ENCODE measurements at places on chromosomes 11 and 22. TPM values are rescaled to one million over a fixed set of nuclear protein-coding genes. Genes with fewer than 3 reads are reported as not detected.

DNA sequence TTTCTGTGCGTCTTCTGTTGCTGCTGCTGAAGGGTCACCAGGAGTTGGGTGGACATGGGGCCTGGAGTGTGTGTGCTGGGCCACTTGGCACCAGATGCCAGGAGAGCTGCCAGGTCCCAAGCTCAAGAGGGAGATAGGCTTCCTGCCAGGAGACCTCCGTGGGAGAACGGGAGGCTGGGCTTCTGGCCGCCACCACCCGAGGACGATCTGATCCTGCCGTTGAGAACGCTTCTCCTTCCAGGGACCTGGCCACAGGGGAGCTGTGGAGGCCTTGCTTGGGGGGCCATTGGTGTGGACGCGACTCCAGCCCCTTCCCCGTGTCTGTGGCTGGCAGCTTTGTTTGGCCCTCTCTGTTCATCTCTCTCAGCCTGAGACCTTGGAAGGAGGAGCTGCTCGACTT, 2.4 kb downstream of the BRSK2 start:
- no peaks in the 10 kb centered on the region for H3K36me3 ChIP-seq
- H3K27ac ChIP-seq, result no peak overlapping the region
- no peak overlapping the region for H3K4me3 ChIP-seq
- no peaks in the 10 kb centered on the region for H3K4me1 ChIP-seq
- no peak for DNase-seq
- H3K27me3 ChIP-seq, result no peaks in the 10 kb centered on the region

DNA sequence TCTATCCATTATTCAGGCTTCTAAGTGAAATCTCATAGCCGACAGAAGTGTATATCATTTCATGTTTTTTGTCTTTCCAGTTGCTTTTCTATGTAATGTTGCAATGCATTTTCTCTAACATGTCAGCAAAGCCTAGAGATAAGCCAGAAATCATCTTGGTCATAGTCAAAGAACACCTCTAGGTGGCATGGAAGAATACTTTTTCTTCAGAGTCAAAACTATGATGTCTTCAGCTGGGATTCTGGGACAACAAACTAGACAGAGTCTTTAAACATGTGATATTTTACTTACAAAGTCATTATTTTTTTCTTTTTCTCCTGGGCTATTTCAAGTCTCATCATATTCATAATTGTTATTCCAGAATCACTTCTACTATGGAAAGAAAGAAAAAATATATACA, 4.4 kb downstream of the GAS2 start:
- no peak overlapping the region for H3K27ac ChIP-seq
- H3K4me3 ChIP-seq, result no peak overlapping the region
- no peaks in the 10 kb centered on the region for H3K27me3 ChIP-seq

DNA sequence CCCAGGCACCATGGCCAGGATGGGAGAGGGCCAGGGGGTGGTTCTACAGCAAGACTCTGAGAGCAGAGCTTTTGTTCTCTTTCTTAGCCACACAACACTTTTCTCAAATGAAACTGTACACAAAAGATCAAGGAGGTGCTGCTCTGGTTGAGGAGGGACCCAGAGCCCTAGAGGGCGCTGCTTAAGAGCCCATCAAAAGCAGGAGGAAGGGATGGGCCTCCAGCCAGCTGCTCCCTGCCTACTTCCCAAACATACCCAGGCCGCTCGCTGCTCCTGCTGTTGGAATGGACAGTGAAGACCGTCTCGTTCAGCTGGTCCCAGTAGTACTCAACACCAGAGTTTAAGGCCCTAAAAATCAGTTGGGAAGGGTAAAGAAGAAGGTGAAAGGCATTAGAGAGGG, 18.4 kb upstream of the CHRM4 start:
- no peak for DNase-seq
- peaks cover 4% of the 10 kb centered on the region for H3K36me3 ChIP-seq
- no peaks in the 10 kb centered on the region for H3K27me3 ChIP-seq
- H3K4me1 ChIP-seq, result no peaks in the 10 kb centered on the region
- H3K4me3 ChIP-seq, result no peak overlapping the region

DNA sequence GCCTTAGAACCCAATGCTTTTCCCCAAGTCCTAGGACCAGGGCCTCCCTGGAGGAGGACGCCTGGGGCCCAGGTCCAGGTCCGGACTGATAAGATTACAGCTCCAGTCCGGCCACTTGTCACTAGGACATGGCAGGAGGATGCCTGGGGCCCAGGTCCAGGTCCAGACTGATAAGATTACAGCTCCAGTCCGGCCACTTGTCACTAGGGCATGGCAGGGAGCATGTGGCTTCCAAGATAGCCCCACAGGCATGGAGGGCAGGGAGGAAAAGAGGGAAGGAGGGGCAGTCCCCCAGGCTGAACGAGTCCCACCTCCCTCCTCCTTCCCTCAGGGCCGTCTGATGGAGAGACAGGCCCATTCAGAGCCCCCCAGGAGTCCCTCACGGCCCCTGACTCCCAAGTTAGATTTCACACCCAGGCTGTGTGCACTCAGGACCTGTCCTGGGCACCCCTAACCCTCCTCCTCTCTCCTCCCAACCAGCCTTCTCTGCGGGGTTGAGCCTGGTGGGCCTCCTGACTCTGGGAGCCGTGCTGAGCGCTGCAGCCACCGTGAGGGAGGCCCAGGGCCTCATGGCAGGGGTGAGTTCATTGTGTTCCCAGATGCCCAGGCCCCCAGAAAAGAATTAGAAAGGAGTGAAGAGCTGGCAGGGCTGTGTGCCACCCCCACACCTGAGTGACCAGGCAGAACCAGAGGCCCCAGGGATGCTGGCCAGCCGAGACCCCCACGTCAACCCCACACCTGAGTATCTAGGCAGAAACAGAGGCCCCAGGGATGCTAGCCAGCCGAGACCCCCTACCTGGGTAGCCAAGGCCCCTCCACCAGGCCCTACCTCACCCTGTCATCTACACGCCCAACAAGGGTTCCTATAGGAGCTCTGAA, 2.1 kb downstream of the TSPAN32 start:
- H3K27me3 ChIP-seq, result no peaks in the 10 kb centered on the region
- peak; percentile 73 for DNase-seq
- H3K27ac ChIP-seq, result no peak overlapping the region
- H3K4me3 ChIP-seq, result no peak overlapping the region
- no peaks in the 10 kb centered on the region for H3K4me1 ChIP-seq

- H3K27ac ChIP-seq, result peak overlapping the region; percentile 96
- peaks cover 4% of the 10 kb centered on the region for H3K4me1 ChIP-seq
- no peaks in the 10 kb centered on the region for H3K27me3 ChIP-seq
- no peaks in the 10 kb centered on the region for H3K36me3 ChIP-seq
- peak; percentile 61 for DNase-seq
Observed at GRCh38 chr22:27827604-27828587, 26.3 kb upstream of the MN1 start.

DNA sequence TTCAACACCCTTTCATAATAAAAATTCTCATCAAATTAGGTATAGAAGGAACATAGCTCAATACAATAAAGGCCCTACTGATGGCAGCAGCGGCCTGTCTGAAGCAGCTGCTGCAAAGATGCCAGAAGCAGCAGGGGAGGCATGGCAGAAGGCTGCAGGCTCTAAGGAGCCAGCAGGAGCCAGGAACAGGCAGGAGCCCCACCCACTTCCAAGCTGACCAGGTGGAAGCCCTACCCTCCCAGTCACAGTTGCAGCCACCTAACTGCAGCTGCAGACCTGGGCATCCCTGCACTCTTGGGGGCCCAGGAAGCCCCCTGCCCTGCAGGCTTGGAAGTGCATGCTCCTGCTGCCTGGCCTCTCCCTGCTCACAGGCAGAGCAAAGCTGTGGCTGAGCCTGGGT, 18.2 kb upstream of the OR6A2 start:
- H3K27ac ChIP-seq, result no peak overlapping the region
- no peak overlapping the region for H3K4me3 ChIP-seq
- no peaks in the 10 kb centered on the region for H3K4me1 ChIP-seq

DNA sequence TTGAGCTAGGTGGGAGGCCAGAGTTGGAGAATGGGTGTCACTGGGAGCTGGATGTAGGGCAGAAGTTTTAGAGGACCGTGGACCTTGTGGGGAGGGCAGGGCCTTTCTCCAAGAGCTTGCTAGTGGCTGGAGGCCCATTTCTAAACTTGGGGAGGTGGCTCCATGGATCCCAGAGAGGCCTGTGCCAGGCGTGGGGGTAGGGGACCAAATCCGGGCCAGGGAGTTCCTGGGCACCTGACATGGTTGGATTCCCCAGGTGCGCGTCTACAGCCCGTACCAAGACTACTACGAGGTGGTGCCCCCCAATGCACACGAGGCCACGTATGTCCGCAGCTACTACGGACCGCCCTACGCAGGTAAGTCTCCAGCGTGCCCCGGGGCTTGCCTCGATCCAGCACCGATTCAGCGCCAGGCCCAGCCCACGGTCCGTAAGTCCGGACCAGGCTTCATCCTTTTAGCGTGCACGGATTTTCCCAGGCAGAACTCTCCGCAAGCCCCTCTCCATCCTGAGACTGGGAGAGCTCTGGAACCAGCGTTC, 14.2 kb downstream of the PLEKHB1 start:
- H3K36me3 ChIP-seq, result no peaks in the 10 kb centered on the region
- no peak for DNase-seq
- H3K27ac ChIP-seq, result no peak overlapping the region
- H3K4me3 ChIP-seq, result no peak overlapping the region

DNA sequence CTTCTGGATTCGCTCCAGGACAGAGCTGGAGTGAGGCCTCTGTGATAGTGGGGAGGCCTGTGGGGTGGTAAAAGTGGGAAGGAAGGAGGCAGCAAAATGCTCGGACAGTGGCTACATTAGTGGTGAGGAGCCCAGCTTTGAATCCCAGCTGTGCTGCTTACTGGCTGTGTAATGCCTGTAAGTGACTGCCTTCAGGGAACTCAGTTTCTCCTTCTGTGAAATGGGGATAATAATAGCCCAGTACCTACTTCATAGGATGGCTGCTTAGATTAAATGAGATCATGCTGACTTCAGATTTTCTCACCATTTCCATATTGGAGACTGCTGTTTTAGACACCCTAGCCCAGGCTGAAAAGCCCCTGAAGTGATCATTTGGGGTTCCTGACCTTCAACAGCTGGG, 8.4 kb upstream of the ALX4 start:
- no peaks in the 10 kb centered on the region for H3K36me3 ChIP-seq
- H3K27me3 ChIP-seq, result no peaks in the 10 kb centered on the region
- H3K4me1 ChIP-seq, result no peaks in the 10 kb centered on the region
- no peak overlapping the region for H3K4me3 ChIP-seq
- DNase-seq, result no peak

GRCh38 chr11:34273099-34273498, 84.7 kb downstream of the ABTB2 start:
- no peaks in the 10 kb centered on the region for H3K36me3 ChIP-seq
- no peaks in the 10 kb centered on the region for H3K4me1 ChIP-seq

DNA sequence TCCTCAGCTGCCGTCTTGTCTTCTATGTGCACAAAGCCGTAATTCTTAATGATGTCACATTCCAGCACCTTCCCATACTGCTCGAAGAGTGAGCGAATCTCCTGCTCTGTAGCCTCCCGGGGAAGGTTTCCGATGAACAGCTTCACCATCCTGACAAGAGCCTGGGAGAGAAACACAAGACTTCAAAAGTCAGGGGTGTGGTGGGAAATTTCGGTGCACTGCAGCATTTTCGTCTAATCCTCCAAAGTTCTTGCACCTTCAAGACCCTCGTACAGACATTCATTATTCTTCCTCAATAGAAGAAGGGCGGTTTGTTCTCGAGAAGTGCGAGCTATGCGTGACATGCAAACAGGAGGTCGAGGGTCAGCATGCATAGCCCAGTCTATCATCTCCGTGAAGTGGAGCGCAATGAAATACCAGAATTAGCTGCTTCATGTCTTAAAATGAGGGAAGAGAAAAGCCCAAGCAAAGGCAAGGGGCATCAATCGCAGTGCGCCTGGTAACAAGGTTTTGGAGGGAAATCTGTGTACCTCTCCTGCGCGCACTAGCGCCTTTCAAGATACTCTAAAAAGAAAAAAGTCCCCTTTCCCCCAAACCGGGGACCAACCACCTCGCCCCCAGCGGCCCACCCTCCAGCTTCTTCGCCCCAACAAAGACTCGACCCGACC, 622 bp downstream of the RBM4B start:
- no peaks in the 10 kb centered on the region for H3K4me1 ChIP-seq
- no peaks in the 10 kb centered on the region for H3K27me3 ChIP-seq
- DNase-seq, result no peak
- peak overlapping the region; percentile 61 for H3K4me3 ChIP-seq
- H3K27ac ChIP-seq, result peak overlapping the region; percentile 48

- no peak overlapping the region for H3K27ac ChIP-seq
- H3K36me3 ChIP-seq, result no peaks in the 10 kb centered on the region
- no peaks in the 10 kb centered on the region for H3K27me3 ChIP-seq
- no peak for DNase-seq
- H3K4me1 ChIP-seq, result no peaks in the 10 kb centered on the region
Observed at GRCh38 chr22:27274770-27275449, 526.6 kb downstream of the MN1 start.

GRCh38 chr11:128701936-128702335, 8.1 kb downstream of the FLI1 start:
- DNase-seq, result no peak
- H3K27me3 ChIP-seq, result no peaks in the 10 kb centered on the region
- H3K4me1 ChIP-seq, result no peaks in the 10 kb centered on the region
- no peak overlapping the region for H3K27ac ChIP-seq
- H3K36me3 ChIP-seq, result no peaks in the 10 kb centered on the region

DNA sequence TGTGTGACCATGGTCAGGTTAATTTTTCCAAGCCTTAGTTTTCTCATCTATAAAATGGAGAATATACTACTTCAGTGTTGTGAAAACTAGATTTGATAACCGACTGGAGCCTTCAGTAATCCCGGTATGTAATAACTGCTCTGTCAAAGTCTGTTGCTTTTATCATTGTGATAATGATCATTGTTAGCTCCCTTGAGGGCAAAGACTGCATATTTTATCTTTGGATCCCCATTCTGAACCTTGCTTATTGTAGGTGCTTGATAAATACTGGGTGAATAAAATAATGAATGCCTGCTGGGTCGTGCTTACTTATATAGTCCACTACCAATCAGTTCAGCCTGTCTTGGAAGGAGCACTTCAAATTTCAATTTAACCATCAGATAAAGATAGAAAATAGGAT, 105.3 kb downstream of the ARFGAP2 start:
- DNase-seq, result no peak
- H3K4me1 ChIP-seq, result no peaks in the 10 kb centered on the region
- no peak overlapping the region for H3K4me3 ChIP-seq
- no peaks in the 10 kb centered on the region for H3K27me3 ChIP-seq
- no peaks in the 10 kb centered on the region for H3K36me3 ChIP-seq

GRCh38 chr22:42639541-42640241, 710 bp downstream of the ATP5MGL start:
- H3K4me1 ChIP-seq, result no peaks in the 10 kb centered on the region
- H3K27ac ChIP-seq, result no peak overlapping the region
- H3K27me3 ChIP-seq, result no peaks in the 10 kb centered on the region
- no peaks in the 10 kb centered on the region for H3K36me3 ChIP-seq
- H3K4me3 ChIP-seq, result no peak overlapping the region

Gene ANO9
- total RNA-seq, result 2.8 TPM

Gene ADORA2A
- total RNA-seq, result 5.1 TPM

Gene MOGAT2
- total RNA-seq, result not detected

Gene GGTLC3
- not detected for total RNA-seq

Gene F2
- total RNA-seq, result not detected

Gene CREB3L1
- total RNA-seq, result 10.5 TPM

Data from aorta (tissue), 5 donors.